ENCODE measurements at places on chromosomes 16 and 17.

DNA sequence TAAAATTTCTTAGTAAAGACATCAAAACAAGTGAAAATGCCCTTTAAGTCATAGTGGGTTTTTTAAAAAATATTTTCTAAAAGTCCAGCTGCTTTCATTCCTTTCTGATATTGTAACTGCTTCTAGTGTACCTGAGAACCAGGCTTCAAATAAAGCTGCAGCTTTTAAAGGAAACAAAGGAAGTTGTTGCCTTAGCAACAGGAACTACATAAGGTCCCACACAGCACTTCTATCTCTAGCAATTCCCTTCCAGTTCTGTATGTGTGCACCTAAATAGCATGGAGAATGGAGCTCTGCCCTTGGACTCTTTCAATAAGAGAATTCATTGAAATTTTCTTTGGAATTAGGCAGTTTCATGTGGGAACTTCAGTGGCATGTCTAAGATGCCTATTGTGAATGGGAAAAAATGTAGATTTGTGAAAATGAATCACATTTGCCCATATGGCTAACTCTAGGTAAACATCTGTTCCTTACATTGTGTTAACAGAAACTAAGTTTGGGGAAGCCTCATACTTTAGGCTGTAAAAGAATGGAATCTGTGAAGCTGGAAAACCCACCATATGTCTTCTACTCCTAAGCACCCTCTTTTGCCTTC lies 206.4 kb downstream of the KIF2B start:
- DNase-seq: no peak

DNA sequence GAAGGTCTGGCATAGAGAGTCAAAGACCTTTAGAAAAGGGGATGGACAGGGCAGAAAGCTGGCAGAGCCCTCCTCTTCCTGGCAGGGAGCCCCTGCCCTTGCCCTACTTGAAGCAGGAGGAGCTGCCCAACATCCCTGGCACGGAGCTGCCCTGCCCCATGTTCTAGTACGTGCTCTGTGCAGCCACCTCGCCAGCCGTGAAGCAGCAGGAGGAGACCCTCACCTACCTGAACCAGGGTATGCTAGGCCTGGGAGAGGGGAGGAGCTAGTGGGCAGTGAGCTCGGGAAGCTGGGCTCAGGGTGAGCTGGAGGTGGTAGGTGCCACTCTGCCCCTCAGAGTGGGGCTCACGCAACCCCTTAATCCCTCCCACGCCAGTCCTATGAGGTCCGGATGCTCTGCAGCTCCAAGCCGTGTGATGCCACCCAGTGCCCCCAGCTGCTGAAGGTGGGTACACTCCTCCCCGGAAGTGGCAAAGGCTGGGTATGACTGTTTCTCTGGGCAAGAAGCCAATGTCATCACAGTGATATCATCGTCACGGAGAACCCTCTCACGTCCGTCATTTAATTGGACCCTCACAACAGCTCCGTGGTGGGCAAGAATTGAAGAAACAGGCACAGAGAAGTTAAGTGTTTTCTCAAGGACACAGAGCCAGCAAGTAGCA lies 12.7 kb upstream of the STAC2 start:
- peak; percentile 89 for DNase-seq

DNA sequence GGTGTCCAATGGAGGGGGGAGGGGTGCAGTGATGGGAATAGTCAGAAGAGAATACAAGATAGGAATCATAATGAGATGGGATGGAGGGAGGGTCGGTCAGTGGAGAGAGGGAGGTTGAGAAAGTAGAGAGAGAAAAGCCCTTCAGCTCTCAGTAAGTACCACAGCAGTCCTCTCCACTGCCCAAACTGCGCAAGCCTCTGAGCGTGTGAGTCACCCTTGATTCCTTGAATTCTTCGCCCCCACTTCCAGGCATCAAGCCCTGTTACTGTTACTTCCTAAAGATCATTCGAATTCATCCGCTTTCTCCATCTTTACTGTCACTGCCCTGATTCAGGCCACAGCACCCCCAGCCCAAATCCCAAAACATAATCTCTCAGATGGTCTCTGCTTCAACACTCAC lies 2.5 kb downstream of the GUCY2D start:
- no peak for DNase-seq

GRCh38 chr17:81621494-81622130 lies 15.3 kb downstream of the NPLOC4 start:
- DNase-seq: no peak

DNA sequence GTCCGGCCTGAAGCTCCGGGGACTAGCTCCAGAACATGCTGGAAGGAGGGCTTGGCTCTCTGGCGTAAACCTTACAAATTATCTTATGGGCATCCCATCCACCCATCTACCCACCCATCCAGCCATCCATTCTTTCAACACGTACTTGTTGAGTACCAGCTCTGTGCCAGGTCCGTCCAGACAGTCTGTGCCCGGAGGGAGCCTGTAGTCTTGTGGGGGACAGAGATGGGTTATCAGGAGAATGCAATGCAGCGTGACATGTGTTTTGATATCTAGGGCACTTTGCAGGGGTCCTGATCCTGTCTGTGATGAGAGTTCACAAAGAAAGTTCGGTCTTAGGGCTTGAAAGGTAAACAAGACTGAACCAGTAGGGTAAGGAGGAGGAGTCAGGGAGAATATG lies 4.1 kb upstream of the SLC13A2 start:
- DNase-seq: no peak

DNA sequence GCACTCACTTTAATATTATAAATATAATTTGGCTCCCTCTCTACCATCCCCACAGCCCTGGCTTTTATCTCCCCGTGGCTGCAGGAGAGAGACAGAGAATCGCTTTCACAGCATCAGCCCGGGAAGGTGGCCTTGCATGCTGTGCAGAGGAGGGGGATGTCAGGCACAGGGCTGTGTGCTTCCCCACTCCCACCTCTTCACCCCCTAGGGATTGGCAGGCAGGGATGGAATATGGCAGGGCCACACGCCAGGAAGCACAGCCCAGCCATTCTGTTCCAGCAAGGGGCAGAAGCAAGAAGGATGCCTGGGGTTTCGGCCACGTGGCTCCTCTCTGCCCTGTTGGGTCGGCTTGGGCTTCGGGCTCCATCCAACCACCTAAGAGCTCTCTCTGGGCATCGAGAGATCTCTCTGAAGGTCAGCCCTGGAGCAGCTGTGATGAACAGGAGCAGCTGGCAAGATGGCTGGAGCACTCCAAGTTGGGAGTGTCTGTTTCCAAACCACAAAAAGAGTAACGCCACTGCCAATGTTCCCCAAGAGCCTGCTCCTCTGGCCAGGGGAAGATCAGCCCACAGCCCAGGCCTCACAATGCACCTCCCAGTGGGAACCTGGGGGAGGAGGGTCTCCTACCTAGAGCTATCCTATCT lies 223.2 kb downstream of the C16orf78 start:
- no peak for DNase-seq

- DNase-seq: no peak
These were observed 31.0 kb downstream of the CPNE2 start for GRCh38 chr16:57123216-57123973.

DNA sequence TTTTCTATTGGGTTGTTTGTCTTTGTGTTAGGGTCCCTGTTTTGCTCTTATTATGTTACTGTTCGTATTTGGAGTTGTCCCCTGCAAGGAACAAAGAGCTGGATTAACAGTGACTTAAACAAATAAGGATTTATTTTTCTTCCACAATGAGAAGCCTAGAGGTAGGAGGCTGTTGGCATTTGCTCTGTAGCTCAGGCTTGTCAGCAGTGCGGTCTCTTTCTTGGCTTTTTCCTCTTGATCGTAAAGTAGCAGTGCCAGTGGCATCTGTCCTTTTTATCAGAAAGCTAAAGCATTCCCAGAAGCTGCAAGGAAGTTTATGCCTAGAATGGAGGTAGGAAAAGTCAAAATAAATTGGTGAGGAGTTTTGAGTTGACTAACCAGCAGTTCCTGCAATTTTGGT lies 154.1 kb downstream of the HS3ST4 start:
- DNase-seq: no peak

- DNase-seq: no peak
These were observed 9.0 kb upstream of the CXCL16 start for GRCh38 chr17:4748686-4749085.

DNA sequence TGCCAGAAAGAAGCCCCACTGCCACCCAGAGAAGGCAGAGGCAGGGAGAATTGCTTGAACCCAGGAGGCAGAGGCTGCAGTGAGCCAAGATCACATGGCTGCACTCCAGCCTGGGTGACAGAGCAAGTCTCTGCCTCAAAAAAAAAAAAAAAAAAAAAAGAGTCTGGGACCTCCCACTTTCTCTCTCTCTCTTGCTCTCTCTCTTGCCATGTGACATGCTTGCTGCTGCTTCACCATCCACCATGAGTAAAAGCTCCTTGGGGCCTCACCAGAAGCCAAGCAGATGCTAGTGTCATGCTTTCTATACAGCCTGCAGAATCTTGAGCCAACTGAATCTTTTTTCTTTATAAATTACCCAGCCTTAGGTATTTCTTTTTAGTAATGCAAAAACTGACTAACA lies 21.5 kb upstream of the SRSF1 start:
- no peak for DNase-seq

- no peak for DNase-seq
These were observed 580 bp downstream of the BCAR1 start for GRCh38 chr16:75250809-75251279.

GRCh38 chr17:72421128-72422092 lies 300.6 kb downstream of the SOX9 start:
- DNase-seq: no peak

GRCh38 chr16:68257251-68257905 lies 6.9 kb upstream of the SLC7A6 start:
- DNase-seq: peak; percentile 69

GRCh38 chr16:28064706-28065249 lies 1.3 kb upstream of the GSG1L start:
- no peak for DNase-seq

- no peak for DNase-seq
These were observed 7.6 kb downstream of the GPR142 start for GRCh38 chr17:74374858-74375257.
